ENCODE measurements at places on chromosomes 6 and 20.

GRCh38 chr6:169804427-169804826 lies 53.0 kb downstream of the ERMARD start:
- no peak for DNase-seq

GRCh38 chr20:22307409-22307808 lies 277.0 kb downstream of the FOXA2 start:
- no peak for DNase-seq

GRCh38 chr6:27886073-27886472 lies 26.1 kb downstream of the OR2B2 start:
- DNase-seq = no peak

- no peak for DNase-seq
Observed at GRCh38 chr6:15586503-15586902, 76.3 kb downstream of the DTNBP1 start.

DNA sequence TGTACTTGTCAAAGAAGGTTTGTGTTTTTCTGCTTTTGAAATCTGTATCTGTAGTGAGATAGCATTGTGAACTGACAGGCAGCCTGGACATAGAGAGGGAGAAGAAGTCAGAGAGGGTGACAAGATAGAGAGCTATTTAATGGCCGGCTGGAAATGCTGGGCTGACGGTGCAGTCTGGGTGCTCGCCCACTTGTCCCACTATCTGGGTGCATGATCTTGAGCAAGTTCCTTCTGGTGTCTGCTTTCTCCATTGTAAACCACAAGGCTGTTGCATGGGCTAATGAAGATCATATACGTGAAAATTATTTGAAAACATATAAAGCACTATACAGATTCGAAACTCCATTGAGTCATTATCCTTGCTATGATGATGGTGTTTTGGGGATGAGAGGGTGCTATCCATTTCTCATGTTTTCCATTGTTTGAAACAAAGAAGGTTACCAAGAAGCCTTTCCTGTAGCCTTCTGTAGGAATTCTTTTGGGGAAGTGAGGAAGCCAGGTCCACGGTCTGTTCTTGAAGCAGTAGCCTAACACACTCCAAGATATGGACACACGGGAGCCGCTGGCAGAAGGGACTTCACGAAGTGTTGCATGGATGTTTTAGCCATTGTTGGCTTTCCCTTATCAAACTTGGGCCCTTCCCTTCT lies 18.4 kb downstream of the CD83 start:
- DNase-seq = no peak

DNA sequence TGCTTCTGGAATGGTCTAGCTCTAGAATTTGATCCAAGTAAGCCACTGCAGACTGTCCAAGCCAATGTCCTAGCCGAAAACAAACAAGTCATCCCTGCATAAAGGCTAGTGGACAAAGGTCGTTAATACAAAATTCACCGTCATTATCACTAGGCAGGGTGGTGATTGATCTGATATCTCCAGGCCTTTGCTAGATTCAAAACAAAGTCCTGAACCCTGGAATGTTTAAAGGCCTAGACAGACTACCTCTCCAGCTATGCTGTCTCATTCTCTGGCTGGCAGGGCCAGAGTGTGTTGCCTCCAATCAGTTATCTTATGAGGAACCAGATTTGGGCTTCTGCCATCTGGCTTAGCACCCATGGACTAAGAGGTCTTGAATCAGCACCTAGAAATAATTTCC lies 38.3 kb downstream of the MAP7 start:
- peak; percentile 68 for DNase-seq

GRCh38 chr6:69624944-69625343 lies 171.9 kb downstream of the LMBRD1 start:
- DNase-seq = no peak

GRCh38 chr20:5822569-5822968 lies 72.4 kb downstream of the SHLD1 start:
- no peak for DNase-seq

DNA sequence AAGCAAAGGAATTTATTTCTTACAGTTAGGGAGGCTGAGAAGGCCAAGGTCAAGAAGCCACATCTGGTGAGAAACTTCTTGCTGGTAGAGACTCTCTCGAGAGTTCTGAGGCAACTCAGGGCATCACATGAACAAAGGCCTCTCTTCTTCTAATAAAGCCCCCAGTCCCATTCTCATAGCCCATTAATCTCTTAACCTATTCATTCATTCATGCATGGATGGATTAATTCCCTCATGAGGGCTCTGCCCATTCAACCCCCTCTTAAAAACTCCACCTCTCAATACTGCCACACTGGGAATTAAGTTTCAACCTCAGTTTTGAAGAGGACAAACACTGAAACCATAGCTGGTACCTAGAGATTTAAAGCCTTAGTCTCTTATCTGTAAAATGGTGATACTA lies 217.9 kb upstream of the SPTLC3 start:
- no peak for DNase-seq

DNA sequence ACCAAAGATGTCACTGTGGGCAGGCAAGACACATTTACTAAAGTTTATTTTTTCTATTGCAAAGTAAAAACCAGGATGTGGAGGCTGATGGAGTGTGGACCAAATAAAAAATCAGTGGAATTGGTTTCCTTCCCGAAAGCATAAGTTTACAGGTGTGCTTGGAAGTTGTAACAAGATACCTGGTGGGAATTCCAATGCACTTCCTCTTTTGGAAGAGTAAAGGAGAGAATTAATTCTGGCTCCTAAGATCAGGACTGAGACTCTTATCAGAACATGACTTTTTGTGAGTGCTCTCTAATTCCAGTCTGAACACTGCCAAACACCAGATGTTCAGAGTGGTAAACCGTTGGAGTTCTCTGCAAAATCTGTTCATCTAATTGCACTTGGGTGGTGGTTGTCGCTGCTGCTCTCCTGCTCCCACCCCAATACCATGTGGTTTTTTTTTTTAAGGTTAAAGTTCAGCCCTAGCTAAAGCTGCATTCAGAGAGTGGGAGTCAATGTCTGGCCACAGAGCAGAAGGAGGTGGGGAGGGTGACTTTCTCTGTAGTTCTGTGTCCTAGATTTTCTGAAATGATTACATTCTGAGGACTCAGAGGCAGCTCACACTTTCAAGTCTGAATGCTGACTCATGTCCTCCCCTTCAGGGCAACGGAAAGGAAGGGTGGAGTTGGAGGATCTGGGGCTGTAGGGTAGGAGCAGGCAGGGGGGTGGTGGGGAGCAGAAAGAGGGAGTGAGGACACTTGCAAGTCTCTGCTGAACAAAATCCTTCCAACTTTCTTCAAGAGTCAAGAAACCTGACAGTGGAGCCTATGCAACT lies 275.8 kb upstream of the PRDM1 start:
- peak; percentile 70 for DNase-seq
